ENCODE measurements at places on chromosomes 1 and 21.

DNA sequence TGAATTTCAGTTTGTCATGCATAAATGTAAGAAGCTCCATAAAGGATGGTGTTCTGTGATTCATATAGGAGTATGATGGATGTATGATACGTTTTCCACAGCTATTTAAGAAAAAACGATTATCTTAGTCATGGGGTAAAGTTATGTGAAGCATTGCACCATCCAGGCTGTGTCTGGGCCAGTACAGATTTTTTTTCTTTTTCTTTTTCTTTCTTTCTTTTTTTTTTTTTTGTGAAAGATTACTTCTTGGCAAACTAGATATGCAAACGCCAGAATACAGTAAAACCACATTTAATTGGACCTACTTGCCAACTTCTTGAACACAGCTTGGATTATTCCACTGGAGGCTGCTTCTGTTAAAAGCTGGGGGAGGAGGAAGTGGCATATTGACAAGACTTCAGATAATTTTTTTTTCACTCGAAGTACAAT is 14.9 kb downstream of the ZBTB18 start:
- no peak for DNase-seq

- no peak for DNase-seq
Observed at GRCh38 chr1:3248155-3249141, 179.4 kb downstream of the PRDM16 start.

GRCh38 chr1:167832693-167833092 is 81.2 kb downstream of the ADCY10 start:
- DNase-seq, result no peak

DNA sequence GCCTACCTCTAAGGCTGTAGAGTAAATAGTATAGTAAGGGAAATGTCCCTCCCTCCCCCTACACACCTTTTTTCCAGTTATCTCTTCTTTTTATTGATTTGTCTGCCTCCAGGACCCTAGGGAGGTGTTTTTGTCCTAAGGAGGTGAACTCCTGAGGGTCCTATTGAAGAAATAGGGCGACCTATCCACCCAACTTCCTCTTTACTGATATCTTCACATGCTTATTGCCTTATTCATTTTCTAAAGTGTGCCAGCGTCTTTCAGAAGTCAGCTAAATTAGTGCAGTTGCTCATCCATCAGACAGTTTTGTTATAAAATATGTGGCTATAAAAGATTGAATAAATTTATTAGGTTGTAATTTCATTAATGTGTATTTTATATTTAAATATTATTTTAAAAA is 5.9 kb downstream of the BACH1 start:
- DNase-seq, result no peak

DNA sequence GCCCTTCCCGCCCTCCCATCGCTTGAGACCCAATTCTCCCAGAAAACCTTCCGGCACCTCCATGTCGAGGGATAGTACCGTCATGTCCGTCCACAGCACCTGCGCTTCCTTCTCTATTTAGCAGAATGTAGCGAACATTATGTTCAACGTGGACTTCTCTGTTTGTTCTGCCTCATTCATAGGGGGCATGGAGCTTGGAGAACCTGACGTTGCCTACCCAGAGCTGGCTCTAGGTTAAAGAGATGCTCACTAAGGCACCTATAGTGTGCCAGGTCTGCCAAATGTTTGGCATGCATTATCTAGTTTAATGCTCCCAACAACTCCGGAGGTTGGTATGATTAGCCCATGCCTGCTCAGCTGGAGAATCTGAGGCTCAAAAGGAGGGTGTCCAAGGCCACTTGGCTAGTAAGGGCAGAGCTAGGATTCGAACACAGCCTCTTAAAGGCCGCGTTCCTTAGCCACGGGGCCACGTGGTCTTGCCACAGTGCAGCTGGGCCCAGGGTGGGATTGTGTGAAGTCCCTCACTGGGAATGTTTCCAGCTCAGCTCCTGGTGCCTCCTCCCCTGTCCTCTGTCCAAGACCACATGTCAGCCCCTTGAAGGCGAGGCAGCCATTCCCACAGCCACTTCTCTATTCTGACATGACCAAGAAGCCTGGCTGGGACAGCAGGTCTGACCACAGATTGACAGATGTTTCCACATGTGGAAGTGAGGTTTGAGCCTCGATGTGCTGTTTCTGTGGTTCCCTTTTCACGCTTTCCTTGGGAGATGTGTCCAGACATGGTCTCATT is 57.8 kb downstream of the RUNX3 start:
- DNase-seq, result no peak

DNA sequence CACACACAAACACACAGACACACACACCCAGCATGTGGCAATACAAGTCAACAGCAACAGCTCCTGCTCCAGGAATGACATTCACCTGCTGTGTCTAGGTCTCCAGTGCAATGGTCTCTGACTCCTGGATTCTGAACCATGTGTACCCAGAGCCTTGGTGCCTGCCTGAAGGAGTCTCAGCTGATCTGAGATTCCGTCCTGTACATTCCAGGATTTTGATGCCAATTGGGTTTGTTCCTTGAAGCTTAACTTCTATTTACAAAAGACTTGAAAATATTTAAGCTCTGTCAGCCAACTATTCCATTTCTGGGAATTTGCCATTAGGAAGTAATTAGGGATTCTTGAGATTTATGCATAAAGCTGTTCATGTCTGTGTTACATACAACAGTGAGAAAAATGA is 85.4 kb upstream of the LRRC8D start:
- no peak for DNase-seq

DNA sequence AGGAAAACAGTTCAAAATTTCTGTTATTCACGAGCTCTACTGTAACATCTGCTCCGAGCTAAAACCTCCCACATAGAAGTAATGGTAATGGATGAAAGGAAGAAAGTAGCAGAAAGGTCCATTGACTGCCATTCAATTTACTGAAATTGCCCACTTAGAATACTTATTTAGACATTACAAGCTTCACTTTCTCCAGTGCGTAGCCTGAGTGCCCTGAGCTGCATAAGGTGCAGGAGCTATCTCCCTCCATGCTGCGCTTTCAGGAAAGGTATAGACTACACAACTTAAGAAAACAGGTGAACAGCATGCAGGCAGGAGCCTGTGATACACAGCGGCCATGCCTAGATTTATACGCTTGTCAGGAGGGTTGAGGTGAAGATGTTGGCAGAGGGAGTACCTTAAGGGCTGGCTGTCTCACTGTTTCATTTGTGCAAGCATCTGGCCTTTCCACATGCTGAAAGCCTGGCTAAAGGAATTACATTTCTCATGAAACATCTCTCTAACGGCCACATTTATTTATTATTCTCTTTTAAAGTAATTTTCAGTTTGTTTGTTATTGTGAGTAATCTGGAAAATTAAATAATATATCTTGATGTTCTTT is 74.7 kb downstream of the RGS18 start:
- DNase-seq, result no peak

- no peak for DNase-seq
Observed at GRCh38 chr1:10835822-10836421, 39.5 kb upstream of the CASZ1 start.

DNA sequence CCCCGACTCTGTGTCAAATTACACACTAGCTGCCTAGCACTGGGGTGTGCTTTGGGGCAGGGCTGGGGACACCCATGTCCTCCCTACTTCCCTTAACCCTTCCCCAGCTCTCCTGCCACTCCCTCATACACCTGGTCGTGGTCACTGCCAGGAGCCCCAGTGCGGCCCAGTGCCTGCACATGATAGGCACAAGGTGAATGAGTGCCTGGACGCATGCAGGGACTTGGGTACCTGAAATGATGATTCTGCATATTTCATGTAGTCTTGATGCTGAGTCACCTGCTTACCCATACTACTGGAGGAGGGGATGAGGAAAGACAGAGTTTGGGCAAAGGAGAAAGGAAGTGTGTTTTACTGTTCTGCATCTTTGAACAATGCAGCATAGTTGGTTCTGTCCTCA is 1.5 kb upstream of the VANGL2 start:
- DNase-seq, result no peak

- DNase-seq, result no peak
Observed at GRCh38 chr1:118788463-118788862, 199.7 kb downstream of the TBX15 start.

DNA sequence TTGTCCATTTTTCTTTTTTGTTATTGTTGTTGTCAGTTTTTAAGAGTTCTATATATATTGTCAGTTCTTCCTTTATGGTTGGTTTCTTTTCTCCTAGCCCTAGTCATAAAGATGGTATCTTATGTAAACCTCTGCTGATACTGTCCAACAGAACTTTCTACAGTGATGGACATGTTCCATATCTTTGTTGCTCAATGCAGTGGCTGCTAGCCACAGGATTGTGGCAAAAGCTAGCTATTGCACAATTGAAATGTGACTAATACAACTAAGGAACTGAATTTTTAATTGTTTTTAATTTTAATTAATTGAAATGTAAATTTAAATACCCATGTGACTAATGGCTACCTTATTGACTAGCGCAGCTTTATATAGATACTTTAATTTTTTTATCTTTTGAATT is 411.8 kb upstream of the PTBP2 start:
- no peak for DNase-seq

DNA sequence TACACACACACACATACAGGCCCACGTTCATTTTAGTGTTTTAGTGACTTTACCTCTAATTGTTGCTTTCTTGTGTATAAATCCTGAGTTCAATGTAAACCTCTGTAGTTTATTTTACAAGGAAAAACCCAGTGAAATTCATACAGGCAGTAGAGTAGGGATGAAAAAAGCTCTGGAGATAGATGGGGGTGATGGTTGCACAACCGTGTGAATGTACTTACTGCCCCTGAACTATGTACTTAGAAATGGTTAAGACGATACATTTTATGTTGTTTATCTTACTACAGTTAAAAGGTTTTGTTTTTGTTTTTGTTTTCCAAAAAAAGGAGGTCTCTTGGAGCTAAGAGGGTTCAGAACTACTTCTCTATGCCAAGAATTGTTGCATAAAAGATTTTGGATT is 29.7 kb upstream of the PRDM15 start:
- DNase-seq, result no peak

DNA sequence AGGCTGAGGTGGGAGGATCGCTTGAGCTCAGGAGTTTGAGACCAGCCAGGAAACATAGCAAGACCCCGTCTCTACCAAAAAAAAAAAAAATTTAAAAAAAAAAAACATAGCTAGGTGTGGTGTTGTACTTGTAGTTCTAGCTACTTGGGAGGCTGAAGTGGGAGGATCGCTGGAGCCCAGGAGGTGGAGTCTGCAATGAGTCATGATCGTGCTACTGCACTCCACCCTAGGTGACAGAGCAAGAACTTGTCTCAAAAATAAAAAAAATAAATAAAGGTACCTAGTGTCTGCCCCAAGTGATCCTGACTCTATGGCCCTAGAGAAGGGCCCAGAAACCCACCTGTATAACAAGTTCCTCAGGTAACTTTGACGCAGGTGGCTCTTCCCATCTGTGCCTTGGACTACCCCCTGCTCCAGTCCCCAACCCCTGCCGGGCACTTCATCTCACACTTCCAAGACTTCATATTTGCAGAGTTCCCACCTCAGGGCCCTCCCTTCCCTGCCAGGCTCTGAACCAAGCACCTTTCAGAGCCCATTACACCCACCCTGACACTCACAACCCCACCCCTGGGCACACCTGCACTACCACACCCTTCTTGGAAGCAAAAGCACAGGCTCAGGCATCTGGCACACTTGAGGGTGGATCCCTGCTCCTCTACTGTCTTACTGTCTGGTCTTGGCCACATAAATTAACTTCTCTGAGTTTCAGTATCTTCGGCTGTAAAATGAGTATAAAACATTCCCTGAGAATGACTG is 80.2 kb upstream of the KLHDC7A start:
- DNase-seq, result no peak

DNA sequence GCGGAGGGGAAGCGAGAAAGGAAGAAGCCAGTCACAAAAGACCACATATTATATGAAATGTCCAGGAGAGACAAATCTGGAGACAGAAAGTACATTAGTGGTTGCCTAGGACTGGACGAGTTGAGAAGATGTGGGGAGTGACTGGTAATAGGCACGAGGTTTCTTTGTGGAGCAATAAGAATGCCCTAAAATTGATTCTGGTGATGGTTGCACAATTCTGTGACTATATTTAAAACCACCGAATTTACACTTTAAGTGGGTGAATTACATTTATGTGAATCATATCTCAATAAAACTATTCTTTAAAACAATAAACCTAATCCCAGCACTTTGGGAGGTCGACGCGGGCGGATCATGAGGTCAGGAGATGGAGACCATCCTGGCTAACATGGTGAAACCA is 63.1 kb downstream of the ZNF281 start:
- DNase-seq, result no peak

DNA sequence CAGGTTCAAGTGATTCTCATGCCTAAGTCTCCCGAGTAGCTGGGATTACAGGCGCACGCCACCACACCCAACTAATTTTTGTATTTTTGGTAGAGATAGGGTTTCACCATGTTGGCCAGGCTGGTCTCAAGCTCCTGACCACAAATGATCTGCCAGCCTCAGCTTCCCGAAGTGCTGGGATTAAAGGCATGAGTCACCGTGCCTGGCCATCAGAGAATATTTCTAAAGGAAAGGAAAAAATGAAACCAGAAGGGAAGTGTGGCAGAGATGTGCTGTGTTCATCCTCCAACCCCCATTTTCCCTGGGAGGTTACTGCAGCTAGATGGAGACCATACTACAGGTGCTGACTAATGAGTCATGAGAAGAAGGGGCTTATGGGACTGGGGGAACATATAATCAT is 964.1 kb downstream of the TTLL7 start:
- DNase-seq, result no peak

- no peak for DNase-seq
Observed at GRCh38 chr1:19385869-19386591, 73.9 kb downstream of the SLC66A1 start.

- DNase-seq, result no peak
Observed at GRCh38 chr1:201374364-201374763, 3.1 kb downstream of the TNNT2 start.

- DNase-seq, result peak; percentile 31
Observed at GRCh38 chr1:172818841-172819527, 160.1 kb downstream of the FASLG start.

DNA sequence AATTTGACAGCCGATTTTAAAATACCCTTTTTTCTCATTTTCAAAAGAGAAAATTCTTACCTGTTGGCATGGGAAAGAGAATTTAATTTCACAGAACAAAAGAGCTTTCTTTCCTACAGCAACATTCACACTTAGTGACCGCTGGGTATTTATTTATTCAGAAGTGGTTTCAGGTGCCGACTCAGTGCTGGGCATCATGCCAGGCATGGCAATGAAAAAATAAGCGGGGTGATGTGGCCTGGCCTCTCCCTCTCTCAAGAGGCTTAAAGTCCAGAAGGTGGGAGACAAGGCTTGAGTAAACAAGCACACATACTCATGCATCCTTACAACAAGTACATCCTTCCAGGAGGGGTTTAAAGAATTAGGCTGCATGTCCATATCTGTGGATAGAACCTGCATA is 4.1 kb upstream of the PCP4 start:
- DNase-seq, result no peak

DNA sequence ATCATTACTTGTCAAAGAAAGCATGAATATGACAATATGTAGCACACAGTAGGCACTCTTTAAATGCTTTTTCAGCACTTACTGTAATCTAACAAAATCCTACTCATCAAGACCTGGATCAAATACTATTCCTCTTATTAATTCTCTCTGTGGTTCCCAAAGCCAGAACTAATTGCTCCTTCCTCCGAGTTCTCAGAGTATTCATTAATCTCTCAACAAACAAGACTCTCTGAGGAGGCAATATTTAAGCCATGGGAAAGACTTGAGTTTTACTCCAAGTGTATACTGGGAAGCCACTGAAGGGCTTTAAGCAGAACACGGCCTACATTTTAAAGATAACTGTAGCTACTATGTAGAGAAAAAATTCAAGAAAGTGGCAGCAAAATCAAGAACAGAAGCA is 79.7 kb downstream of the ENAH start:
- DNase-seq, result no peak

All from activated T-cell treated with anti-CD3 and anti-CD28 coated beads for 48 hours (primary cell).